ENCODE measurements at places on chromosomes 3 and 15.

GRCh38 chr3:80285388-80285787 is 517.6 kb upstream of the ROBO1 start:
- no peak for DNase-seq

GRCh38 chr3:19013879-19014278 is 134.4 kb upstream of the KCNH8 start:
- no peak for DNase-seq

- no peak for DNase-seq
These were observed 41.9 kb upstream of the TRA2B start for GRCh38 chr3:185979721-185980121.

- DNase-seq = no peak
These were observed 172.0 kb downstream of the VPS13C start for GRCh38 chr15:61888074-61888780.

GRCh38 chr3:172154768-172155664 is 115.6 kb downstream of the FNDC3B start:
- no peak for DNase-seq

- DNase-seq = no peak
These were observed 42.6 kb downstream of the ADAMTS9 start for GRCh38 chr3:64645243-64645642.

- DNase-seq = no peak
These were observed 976 bp downstream of the ATP2B2 start for GRCh38 chr3:10504171-10505049.

DNA sequence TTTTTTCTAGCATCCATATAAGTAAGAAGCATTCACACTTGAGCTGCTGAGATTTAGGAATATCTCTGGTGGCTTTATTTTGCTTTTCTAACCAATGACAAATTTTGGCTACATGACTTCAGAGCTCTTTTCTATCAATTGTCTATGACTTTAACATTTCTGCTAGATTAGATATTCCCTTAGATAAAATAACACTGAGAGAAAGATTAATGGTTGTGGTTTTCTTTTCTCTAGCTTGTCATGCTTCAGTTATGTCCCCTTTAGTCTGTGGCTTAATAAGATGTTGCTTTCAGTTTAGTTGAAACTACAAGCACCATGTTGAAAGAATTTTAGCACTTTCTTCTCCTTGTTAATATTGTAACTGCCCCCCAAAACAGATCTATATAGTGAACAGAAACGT is 665.6 kb upstream of the CCDC54 start:
- DNase-seq = no peak

- DNase-seq = no peak
These were observed 54.4 kb downstream of the ATP1B3 start for GRCh38 chr3:141930801-141931200.
